Cardiac septum (tissue), 1 donor: ENCODE measurements at places on chromosomes 5 and 9.

DNA sequence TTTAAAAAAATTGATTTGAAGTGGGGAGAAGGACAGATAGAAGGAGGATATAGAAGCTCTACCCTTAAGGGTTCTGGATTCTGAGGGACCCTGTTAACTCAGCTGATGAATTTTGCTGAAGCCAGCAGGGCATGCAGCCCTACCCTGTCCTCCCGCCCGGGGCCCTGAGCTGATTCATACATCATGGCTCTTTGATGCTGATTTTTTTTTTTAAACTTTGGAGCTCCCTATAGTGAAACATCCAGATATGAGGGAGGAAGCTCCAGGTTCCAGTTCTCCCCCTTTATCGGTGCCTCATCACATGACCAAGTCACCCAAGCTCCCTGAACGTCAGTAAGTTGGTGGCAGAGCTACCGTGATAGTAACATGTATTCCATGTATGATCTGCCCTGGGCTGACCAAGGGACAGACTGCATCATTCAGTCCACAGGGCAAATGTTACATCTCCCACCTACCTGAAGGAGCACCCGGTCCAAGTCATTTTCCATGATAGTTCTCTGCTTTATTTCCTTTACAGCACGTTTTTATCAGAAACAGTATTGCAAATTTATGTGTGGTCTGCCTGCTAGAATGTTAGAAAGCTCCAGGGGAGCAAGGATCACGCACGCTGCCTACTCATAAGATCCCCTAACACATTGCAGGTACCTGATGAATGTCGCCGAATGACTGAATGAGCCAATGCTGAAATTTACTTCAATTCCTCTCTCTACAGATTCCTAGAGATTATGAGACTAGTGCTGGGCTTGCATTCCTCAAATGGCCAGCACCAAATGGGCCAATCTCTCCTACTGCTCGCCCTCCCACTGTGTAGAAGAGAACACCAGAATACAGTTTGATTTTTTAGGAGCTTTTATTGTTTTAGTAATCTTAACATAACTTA is 25.9 kb downstream of the SPARC start:
- no peak for DNase-seq

GRCh38 chr5:125813221-125813974 is 609.8 kb upstream of the GRAMD2B start:
- DNase-seq: no peak

DNA sequence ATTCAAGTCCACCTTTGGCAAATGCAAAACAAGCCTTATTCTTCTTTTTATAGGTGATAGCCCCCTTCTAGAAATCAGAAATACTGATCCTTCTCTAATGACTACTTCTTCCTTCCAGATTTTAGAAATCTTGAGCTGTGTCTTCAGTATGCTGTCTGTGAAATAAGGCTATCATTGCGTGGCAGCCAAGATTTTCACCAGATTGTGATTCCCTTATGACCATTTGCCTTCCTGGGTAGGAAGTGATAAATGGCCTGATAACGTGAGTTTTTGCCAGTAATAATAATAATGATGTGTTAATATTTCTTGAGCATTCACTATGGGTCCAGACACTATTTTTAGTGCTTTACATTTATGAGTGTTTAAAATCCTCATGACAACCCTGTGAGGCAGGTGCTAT is 80.9 kb downstream of the PIP5K1B start:
- no peak for DNase-seq

GRCh38 chr9:15218994-15219393 is 88.0 kb downstream of the TTC39B start:
- no peak for DNase-seq

- DNase-seq: no peak
Measured at GRCh38 chr9:130337318-130337717, 71.8 kb downstream of the HMCN2 start.
